NCI-H2107 (cell line): ENCODE measurements at places on chromosomes 13 and 19.

DNA sequence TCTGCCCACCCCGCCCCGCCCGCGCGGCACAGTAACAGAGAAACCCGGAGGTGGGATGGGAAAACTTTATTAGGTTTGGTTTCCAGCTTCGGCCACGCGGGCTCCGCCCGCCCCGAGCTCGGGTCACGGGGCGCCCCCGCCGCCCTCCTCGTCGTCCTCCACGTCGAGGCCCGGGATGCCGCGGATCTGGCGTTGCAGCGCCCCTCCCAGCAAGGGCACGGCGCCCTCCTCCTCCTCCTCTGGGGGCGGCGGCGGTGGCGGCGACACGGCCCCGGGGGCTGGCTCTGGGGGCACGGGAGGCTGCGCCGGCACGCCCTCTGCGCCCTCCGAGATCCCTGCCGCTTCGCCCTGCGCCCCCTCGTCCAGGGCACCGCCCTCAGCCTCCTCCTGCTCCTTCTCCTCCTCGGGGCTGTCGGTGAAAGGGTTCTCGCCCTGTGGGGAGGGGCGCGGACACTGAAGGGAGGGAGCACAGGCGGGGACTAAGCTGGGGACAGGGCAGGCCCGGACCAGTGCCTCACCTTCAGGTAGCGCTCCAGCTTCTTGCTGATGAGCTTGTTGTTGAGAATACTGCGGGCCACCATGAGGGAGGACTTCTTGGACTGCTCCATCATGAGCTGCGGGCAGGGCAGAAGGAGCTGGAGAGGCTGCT, 536 bp upstream of the AKAP8 start:
- DNase-seq, result no peak

DNA sequence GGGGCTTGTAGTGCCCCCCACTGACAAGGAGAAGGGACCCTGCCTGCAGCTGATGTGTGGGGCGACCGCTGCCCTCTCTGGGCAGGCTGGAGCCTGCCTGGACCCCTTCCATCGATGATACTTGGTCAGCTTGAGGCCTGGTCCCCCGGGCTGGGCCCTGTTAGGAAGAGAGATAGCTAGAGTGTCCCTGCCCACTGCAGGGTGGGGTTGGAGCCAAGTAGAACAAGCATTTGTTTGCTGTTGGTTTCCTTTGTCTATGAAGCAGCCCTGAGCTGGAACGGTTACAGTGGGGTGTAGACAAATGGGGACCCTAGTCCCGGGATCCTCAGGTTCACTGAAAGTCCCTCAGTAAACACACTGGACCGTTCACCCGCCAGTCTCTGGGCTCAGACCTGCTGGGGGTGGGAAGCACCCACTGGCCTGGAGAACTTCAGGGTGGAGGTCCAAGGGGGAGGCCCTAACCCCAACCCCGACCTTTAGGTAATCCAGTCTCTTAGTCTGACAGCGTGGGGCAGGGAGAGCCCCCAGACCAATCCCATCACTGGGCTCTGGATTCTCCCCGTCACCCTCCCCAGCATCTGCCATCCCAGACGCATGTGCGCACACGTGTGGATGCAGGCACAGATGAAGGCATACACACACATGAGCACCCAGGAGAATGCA, 204.8 kb upstream of the ZNF536 start:
- no peak for DNase-seq

- no peak for DNase-seq
Measured at GRCh38 chr13:80458543-80458942, 117.6 kb upstream of the SPRY2 start.

- no peak for DNase-seq
Measured at GRCh38 chr19:13128583-13128982, 10.5 kb downstream of the NACC1 start.

DNA sequence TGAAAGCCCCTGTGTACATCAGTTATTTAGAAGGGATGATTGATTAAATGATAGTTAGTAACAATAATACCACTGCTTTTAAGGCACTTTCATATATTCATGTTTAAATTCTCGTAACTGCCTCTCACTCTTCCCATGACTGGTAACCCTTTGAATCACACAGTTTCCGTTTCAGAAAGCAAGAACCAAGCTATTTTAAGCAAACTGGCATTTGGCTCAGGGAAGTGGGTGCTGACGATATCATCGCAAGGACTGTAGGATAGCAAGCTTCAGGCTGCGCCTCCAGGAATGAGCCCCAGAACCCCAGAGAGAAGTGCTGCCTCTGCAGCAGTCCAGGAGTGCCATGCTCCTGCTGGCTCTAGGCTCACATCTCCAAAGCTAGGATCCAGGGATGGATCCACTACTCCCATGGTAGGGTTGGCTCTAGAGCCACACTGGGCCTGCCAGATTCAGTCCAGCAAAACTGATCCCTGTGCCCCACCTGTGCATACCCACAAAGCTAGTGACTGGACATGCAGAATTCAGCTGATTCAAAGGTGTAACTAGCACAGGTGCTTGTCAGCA, 313.5 kb downstream of the SLC7A1 start:
- no peak for DNase-seq

GRCh38 chr19:21940684-21941083, 70.1 kb downstream of the ZNF208 start:
- no peak for DNase-seq

DNA sequence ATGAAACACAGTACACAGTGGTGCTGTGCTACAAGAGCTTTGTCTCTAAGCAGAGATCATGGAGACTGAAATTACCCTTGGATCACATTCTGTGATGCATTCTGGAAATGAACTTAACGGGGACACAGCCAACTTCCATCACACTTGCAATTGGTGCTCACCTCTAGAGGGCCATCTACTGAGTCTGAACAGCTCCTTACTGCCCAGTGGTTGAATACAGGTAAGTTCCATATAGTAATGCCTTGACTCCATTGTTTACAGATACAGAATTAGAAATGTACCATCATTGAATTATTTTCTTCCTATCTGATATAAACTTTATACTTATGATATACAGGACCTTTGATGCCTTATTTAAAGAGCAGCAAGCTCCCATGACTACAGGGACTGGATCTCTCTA, 686.4 kb downstream of the PCDH9 start:
- DNase-seq, result no peak

DNA sequence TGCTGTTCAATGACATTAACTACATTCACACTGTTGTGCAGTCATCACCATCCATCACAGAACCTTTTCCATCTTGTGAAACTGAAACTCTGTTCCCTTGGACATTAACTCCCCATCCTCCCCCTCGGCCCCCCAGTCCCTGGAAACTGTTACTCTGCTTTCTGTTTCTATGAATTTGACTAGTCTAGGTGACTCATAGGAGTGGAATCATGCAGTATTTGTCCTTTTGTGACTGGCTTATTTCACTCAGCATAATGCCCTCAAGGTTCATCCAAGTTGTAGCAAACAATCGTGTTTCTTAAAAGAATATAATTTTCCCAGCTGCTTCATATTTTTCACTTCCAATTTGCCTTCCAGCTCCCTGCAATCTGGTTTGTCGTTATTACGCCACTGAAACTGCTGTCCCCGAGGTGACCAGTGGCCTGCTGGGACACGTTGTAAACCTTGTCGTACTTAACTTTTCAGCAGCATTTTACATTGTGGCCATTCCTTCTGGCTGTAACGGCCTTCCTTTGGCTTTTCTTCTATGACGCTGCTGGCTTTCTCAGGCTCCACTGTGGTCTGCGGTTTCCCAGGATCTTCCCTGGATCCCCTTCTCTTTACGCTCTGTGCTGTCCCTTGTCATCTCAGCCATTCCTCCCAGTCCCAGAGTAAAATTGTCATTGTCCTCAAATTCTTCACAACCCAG, 74.0 kb downstream of the DHRS12 start:
- no peak for DNase-seq
